Left lung (tissue), 14 donors: ENCODE measurements at places on chromosomes 4 and X. TPM values are rescaled to one million over a fixed set of nuclear protein-coding genes. Genes with fewer than 3 reads are reported as not detected.

GUCY1A1 gene
- 116 TPM for polyA plus RNA-seq

MAGEA3 gene
- polyA plus RNA-seq: not detected

APELA gene
- 0.23 TPM for polyA plus RNA-seq

ADH1A gene
- polyA plus RNA-seq: 12.5 TPM

GAGE13 gene
- polyA plus RNA-seq: not detected

ZNF185 gene
- 16.1 TPM for polyA plus RNA-seq

TMPRSS11D gene
- polyA plus RNA-seq: 0.26 TPM
